ENCODE measurements at places on chromosomes 4 and X.
A peak's percentile ranks its signal among the peaks of the same experiment; 100 is the strongest.

GRCh38 chr4:132063829-132064228 is 1085.3 kb upstream of the PCDH10 start:
- no peak for DNase-seq

- no peak for DNase-seq
Observed at GRCh38 chr4:144955104-144955503, 142.9 kb downstream of the ANAPC10 start.

DNA sequence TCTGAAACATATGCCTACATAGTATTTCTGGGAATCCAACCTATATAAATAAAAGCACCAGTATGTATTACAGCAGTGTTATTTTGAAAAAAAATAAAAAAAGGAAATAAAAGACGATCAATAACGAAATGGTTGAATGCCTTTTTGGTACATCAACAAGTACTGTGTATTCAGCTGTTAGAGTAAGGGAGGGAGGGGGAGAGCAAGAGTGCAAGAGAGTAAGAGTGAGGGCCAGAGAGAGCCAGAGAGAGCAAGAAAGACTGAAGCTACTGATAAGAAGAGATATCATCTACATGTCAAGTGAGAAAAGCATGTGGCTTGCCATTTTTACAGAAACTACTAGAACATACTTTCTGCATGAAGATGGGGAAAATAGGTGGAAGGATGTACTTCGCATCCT is 1.8 kb downstream of the SPIN4 start:
- DNase-seq = no peak

- peak; percentile 35 for DNase-seq
Observed at GRCh38 chrX:40646489-40647306, 663 bp downstream of the CXorf38 start.

- DNase-seq = no peak
Observed at GRCh38 chrX:150229481-150229880, 133.6 kb upstream of the MAMLD1 start.
